ENCODE measurements at places on chromosomes 12 and 14.

GRCh38 chr12:124509676-124510300 is 57.6 kb downstream of the NCOR2 start:
- DNase-seq: no peak

GRCh38 chr12:107533218-107533617 is 152.4 kb upstream of the PWP1 start:
- no peak for DNase-seq

DNA sequence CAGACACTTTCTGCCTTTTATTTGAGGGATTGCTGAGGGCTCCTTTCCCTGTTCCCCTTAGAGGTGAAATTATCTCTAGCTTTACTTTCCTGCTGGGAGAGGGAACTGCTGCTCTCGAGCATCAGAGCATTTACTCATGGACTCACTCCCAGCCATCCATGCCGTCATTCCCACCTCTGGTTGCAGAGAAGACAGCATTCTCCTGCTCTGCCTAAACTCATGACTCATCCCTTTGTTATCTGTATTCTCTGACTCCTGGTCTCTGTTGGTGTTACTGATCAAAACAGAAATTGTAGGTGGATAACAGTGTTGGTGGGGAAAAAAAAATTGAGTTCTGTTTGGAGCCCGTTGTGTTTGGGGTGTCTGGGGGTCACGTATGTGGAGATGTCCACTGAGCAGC is 159.3 kb downstream of the TTC8 start:
- DNase-seq: no peak

GRCh38 chr12:70359458-70360197 is 6.5 kb upstream of the KCNMB4 start:
- no peak for DNase-seq

DNA sequence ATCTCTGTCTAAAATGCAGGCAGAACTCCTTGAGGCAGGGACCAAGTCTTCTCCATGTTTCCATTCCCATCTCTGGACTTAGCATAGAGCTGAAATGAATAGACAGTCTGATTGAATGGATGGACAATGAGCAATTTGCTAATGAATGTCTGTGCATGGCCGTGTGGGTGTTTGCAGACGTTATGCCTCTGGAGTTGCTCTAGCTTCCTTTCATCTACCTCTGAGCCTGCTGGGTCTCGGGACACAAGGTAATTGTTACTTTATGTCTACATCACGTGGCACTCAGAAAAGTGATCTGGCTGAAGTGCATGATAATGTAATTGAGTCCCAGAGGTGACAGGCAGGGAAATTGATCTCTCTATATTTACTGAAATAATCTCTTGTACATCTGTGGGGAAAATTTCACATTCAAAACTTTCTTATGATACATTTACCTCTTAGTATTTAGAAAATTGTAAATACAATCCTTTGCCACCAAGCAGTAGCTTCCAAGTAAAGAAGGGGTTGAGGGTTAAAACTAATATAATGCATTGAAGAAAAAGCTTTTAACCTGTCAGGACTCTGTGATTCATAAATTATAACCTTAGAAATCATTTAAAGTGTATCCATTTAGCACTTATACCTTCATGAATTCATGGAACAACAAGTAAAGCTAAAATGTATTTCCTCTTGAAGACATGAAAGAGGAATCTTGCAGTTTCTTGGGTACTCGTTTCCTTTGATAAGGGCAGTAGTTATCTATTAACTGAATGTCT is 424.1 kb downstream of the APAF1 start:
- no peak for DNase-seq

DNA sequence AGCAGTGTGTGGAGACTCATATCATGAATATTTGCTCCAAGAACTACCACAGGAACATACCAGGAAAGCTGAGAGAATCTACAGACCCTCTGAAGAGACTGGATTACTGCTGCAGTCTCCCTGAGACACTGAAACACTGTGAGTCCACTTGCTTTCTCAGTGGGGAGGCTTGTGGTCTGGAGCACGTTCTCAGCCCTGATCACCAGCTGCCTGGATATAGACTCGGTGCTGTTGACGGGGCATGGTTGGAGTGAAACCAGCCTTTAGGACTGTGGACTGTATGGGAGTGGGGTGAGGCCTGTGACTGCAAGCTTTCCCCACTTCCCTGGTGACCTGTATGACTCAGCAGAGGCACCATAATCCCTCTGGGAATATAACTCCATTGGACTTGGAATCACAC is 525.8 kb upstream of the FBXO33 start:
- no peak for DNase-seq

DNA sequence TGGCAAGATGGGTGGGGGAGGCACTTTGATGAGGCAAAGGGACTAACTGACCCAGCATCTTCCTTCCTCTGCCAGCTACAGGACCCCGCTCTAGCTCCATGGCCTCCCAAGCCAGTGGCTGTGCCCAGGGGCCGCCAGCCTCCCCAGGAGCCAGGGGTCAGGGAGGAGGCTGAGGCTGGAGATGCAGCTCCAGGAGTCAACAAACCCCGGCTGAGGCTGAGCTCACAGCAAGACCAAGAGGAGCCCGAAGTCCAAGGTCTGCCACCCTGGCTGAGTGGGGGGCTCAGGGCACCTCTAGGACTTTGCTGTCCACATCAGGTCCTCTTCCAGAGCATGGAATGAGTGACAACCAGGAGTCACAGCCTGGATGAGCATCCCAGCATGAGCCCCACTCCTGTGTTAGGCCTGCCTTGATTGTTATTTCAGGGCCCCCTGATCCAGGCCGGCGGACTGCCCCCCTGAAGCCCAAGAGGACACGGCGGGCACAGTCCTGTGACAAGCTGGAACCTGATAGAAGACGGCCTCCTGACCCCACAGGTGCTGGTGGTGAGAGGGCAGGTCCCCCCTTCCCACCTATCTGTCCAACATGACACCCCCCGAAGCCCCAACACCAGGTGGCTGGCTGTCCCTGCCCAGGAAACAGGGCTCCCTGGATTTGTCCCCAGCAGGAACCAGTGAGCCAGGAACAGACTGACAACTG is 2.5 kb upstream of the CPNE6 start:
- DNase-seq: no peak
